ENCODE measurements at places on chromosomes 5 and 9. TPM values are rescaled to one million over a fixed set of nuclear protein-coding genes. Genes with fewer than 3 reads are reported as not detected.

- no peak overlapping the region for H3K4me3 ChIP-seq
- peaks cover 13% of the 10 kb centered on the region for H3K4me1 ChIP-seq
- no peaks in the 10 kb centered on the region for H3K36me3 ChIP-seq
- DNase-seq, result no peak
Measured at GRCh38 chr9:4495537-4495936, 5.3 kb downstream of the SLC1A1 start.

- peaks cover 6% of the 10 kb centered on the region for H3K36me3 ChIP-seq
- no peaks in the 10 kb centered on the region for H3K27me3 ChIP-seq
- no peak overlapping the region for H3K4me3 ChIP-seq
- DNase-seq, result no peak
Measured at GRCh38 chr9:70218767-70219166, 40.0 kb upstream of the SMC5 start.

GRCh38 chr5:135095052-135095715 lies 61.2 kb upstream of the PITX1 start:
- H3K4me1 ChIP-seq, result no peaks in the 10 kb centered on the region
- DNase-seq, result no peak
- no peak overlapping the region for H3K27ac ChIP-seq
- no peaks in the 10 kb centered on the region for H3K36me3 ChIP-seq
- no peak overlapping the region for H3K4me3 ChIP-seq

The DCAF10 gene
- 25.2 TPM for total RNA-seq

The FASTKD3 gene
- 8.0 TPM for total RNA-seq

All from upper lobe of right lung (tissue), 1 donor.